WTC11 (cell line): ENCODE measurements at places on chromosomes 4 and X. TPM values are rescaled to one million over a fixed set of nuclear protein-coding genes. Genes with fewer than 3 reads are reported as not detected.

GRCh38 chrX:31027351-31027750 lies 44.5 kb downstream of the FTHL17 start:
- DNase-seq = no peak

- no peak for DNase-seq
Measured at GRCh38 chr4:142419712-142420111, 426.4 kb downstream of the INPP4B start.

GRCh38 chr4:57043347-57044251 lies 64.9 kb downstream of the POLR2B start:
- DNase-seq = no peak

DNA sequence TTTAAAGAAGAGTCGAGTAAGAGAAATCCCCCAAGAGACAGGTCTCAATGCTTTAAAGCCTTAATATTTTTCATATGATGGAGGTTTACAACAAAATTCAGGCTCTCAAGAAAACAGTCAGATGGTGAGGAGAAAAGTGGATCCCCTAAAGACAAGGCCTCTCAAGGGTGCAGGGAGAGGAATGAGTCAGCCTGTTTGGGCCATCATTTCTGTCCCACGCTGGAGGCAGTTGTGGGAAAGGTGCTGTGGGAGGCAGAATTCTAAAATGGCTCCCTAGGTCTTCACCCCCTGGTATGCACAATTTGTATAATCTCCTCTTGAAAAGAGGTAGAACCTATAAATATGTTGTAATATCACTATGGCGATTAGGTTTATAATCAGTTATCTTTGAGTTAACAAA lies 4.6 kb upstream of the TIFA start:
- no peak for DNase-seq

DNA sequence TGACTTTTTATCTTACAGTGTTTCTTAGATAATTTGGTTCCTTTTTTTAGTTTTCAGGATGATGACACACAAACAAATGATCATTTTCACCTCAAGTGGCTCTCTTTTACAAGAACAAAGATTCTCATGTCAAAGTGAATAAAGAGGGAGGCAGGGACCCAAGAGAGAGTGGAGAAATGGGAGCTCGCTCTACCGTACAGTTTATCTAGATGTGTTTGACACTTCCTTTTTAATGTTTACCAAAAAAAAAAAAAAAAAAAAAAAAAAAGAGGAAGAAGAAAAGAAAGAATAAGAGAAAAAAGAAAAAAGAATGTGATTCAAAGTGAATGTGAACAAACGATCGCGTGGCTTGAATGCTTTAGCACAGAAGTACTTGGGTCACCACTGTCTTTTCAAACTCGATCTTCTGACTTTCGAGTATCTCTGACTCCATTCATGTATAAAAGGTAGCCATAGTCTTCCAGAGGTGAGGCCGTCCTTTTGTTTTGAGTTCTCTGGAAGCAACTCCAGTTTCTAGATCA lies 75.6 kb upstream of the GRXCR1 start:
- no peak for DNase-seq

- DNase-seq = no peak
Measured at GRCh38 chr4:165992283-165992682, 119.2 kb downstream of the TLL1 start.

RADX gene
- 3.0 to 5.0 TPM (median 4.4 TPM) in 3 replicates for total RNA-seq

MAGEA2 gene
- 6.7 to 14.0 TPM (median 9.2 TPM) in 3 replicates for total RNA-seq

USP26 gene
- total RNA-seq = 0.11 TPM in 1 of 3 replicates, not detected in the others
